ENCODE measurements at places on chromosomes 5 and 9.

- DNase-seq = no peak
Measured at GRCh38 chr9:25917731-25918362, 239.6 kb upstream of the TUSC1 start.

GRCh38 chr9:19631181-19631580 is 157.7 kb downstream of the SLC24A2 start:
- DNase-seq = no peak

- DNase-seq = no peak
Measured at GRCh38 chr9:123682746-123683145, 247.2 kb downstream of the DENND1A start.

- no peak for DNase-seq
Measured at GRCh38 chr5:83036991-83037575, 40.1 kb downstream of the TMEM167A start.

DNA sequence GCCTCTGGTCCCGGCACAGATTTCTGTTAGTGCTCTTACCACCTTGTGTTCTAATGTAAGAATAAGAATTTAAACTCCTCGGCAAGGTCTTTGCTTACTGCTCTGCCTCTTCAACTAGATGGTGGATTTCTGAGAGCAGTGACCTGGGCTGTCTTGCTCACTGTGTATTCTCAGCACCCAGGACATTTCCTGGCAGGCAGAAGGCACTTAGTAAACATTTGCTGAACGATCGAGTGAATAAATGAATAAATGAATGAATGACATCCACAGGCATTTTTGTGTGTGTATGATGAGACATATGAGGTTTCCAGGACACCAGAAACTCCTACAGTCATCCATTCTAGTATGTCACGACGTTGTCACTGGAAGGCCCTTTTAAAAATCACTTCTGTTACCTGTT is 143.2 kb downstream of the BOD1 start:
- no peak for DNase-seq

DNA sequence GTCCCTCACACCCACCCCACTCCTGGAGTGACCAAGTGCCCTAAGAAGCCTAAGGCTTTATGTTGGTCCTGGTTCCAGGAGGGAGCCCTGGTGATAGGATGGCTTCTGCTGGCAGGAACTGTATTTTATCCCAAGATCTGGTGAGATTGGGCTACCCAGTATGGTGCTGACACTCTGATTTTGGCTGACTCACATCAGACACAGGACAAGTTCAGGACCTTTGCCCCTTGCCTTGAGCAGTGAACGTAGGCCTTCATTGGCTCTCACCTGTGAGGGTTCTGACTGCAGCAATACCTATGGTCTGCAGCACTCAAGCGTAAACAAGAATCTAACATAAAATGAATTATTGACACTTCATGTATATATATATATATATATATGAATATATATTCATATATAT is 25.0 kb downstream of the BHMT start:
- no peak for DNase-seq

DNA sequence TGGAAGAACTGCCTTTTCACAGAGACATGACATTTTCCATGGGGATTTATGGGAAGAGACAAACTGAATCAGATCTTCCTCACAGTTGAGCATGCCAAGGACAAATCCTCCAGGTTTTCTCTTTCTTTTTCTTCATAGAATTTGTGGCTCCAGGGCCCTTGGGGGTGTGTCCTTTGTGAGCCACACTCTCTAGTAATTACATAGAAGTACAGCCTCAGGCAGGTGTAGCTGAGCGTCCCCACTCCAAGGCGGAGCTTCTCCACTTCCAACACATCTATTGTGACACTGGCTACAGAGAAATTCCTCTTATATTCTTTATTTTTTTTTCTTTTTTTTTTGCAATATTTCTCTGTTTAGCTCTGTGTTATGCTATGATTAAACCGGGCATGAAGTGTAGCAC is 420.5 kb upstream of the CD180 start:
- DNase-seq = no peak

- DNase-seq = no peak
Measured at GRCh38 chr9:116736399-116737151, 49.5 kb downstream of the TRIM32 start.

DNA sequence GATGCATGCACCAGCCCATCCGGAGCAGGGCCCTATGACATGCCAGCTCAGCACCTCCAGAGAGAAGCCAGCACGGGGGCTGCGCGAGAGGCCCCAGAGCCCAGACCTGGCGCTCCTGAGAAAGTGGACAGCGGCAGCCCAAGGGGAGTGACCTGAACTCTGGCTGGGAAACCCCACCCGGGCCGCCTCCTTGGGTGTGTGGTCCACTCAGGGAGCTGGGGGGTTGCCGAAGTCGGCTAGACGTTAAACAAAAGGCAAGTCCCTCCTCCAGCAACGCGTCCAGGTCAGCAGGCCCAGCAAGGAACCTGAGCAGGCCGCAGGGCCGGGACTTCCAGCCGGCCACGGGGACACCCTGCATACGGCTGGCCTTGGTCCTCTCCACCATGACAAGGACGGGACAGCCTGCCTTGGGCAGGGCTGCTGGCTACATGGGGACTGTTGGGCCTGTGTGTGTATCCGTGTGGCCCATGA is 35.7 kb downstream of the NACC2 start:
- DNase-seq = no peak

DNA sequence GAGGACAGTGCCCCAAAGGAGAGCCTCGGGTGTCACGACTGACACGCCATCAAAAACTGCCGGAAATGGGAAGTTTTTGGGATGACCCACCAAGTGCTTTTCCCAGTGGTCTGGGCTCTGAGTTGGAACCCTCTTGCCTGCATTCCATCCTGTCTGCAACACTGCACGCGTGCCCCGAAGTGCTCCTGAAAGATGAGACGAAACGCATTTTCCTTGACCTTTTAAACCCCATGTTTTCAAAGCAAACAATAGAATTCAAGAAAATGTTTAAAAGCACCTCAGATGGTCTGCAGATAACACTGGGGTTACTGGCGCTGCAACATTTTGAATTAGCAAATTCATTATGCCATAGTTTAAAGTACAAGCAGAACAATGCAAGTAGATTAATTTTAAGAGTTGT is 92.9 kb downstream of the ANKRD18A start:
- no peak for DNase-seq

DNA sequence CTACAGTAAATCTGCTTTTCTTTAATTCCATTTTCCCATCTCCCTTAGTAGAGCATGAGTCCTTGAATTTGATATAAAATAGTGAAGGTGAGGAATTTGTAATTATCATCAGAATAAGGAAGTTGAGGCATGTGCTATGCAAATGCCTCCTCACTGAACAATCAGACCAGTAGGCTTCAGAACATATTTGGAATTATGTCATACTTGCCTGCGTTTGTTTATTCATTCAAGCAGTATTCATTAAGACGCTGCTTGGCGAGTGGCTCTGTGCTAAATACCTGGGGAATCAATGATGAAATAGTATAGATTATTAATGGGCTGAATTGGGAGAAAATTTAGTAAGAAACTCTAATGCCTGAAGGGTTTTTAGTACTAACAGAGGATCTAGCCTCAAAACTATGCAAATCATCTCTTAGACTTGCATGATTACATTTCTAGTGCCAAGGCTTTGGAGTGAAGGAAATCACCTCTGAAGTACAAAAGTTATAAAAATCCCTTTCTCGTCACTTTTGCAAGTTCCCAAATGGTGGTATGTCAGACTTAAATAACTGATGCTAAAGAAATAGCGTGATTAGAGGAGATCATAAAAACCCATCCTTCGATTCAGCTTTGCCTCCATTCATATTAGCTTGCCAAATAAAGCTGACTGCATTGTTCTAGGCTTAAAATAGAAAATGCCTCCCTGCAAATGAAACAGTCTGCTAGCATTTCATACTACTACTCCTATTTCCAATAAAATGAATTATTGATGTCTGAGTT is 141.7 kb downstream of the PCSK5 start:
- DNase-seq = no peak
